ENCODE measurements at places on chromosomes 1 and 21.

- no peak for DNase-seq
These were observed 218.8 kb downstream of the NEGR1 start for GRCh38 chr1:72063364-72064044.

GRCh38 chr21:45943630-45944540 lies 37.7 kb upstream of the COL6A1 start:
- no peak for DNase-seq

DNA sequence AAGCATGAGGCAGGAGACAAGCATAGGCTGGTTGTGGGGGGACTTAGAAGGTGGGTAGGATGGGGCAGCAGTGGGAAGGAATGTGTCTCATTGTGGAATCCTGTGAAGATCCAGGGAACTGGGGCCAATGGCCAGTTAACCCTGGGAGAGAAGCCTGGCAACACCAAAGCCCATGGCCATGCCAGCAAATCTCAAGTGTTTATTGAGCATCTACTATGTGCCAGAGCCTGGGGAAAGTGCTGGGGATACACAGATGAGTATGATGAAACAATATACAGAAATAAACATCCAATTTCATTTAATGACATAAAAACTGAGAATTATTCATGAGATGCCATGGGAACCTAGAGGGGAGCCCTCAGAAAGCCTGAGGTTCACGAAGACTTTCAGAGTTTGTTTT lies 17.4 kb downstream of the LGR6 start:
- DNase-seq: no peak

DNA sequence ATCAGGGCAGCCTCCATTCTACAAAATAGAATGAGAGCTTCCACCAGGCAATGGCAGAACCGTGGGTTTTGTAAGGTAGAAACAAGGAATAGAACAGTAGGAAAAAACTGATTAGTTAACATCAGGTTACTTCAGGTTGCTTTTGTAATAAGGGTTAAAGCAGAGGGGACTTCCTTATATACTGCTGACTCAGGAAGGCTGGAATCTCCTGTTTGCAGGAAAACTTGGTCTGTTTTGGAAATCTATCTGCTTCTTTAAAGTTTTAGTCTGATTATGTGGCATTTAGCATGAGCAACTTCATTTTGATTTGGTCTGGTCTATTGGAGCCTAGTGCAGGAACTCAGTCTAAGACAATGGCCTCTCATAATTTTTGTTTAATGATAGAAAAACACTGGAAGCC lies 32.7 kb upstream of the RAB4A start:
- DNase-seq: no peak

GRCh38 chr1:177998696-177999631 lies 29.1 kb upstream of the SEC16B start:
- no peak for DNase-seq

GRCh38 chr1:34655206-34655874 lies 99.5 kb upstream of the GJB5 start:
- no peak for DNase-seq

GRCh38 chr1:207191061-207191460 lies 87.0 kb downstream of the C4BPA start:
- no peak for DNase-seq

- no peak for DNase-seq
These were observed 23.4 kb downstream of the LDLRAP1 start for GRCh38 chr1:25566730-25567341.

DNA sequence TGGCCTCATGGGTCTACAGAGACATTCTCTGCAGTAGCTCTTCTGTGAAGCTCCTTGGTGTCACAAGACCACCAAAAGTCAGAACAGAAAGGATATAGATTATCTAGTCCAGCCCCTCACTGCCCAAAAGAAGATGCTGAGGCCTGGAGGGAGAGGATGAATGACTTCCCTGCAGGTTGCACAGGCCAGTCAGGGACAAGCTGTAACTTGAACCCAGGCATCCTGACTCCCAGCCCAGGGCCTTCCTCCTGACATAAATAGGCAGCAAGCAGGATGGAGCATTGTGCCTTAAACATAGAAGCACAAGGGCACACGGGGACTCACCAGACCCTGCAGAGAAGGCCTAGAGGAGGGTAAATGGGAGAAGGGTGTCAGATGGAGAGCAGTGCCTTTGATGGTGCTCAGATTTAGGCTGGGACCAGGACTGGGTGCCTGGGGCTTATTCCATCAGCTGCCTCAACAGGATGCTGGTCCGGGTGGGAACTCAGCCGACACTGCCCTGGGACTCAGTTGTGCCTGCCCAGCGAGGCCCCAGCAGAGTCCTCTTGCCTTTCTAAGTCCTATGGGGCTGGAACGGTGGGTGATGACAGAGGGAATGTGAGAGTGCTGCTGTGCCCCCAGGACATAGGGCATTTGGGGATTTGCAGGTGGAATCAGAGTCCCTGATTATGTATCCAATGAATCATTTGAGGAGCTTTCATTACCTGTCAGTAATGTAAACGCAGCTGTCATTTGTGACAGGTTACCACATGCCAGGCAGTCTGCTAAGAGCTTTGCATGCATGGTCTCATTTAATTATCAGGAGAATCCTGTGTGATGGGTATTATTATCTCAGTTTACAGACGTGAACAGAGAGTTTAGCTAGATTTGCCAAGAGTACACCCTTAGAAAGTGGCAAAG lies 13.2 kb downstream of the S100A7A start:
- DNase-seq: peak; percentile 72

- no peak for DNase-seq
These were observed 89.2 kb downstream of the GPR88 start for GRCh38 chr1:100627054-100627716.

DNA sequence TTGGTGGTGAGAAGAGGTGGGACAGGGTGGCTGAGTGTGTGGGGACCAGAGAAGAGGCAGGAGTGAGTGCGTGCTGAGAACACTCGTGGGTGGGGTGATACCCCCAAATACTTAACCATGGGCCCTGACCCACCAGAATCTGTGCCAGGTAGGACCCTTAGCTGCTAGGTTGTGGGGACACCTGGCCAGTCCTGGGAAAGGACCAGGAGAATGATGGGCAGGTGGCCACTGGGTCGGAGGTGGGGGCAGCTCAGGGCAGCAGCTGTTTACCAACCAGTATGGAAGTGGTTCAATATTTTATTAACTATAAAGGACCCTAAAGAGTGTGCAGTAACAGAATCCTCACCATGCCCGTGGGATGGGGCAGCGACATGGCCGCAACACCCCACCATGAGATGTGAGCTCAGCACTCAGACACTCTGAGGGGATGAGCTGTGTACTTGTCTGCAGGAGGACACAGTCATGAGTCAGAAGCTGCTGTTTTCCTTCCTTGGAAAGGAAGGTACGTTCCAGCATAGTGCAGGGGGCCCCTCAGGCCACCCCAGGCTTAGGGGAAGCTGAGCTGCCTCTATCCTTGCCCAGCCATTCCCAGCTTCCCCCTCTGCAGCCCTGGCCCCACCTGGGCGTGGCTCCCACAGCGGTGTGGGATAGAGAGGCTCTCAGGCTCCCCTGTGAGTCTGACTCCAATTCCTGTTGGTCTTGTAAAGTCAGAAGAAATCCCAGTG lies 25.4 kb downstream of the TEX35 start:
- peak; percentile 85 for DNase-seq

DNA sequence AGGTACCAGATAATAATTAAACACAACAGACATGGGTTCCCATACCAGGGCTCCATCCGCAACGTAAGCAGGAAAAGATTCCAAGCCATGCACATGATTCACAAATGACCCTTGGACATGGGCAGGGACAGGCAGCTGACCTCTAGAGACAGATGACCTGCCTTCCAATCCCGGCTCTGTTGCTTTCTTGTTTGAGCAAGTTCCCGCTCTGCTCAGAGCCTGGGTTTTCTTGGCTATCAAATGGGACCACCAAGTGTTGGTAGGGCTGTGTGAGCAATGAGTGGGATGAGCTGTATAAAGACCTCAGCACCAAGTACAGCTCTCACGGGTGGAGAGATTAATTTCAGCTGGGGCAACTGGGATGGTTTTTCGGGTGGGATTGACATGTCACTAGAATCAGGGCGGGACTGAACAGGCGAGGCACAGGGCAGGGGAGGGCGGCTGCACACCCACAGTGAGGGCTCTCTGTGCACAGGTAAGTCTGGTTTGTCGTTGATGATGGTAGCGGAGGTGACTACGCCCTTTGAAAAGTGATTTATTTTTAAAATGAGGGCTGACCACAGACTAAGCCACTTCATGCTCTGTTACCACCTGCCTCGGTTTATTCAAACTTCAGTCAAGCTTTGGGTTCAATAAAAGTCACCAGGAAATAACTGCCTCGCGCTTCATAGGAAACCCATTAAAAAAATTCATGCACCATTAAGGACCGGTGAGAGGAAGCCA lies 57.5 kb upstream of the IFFO2 start:
- peak; percentile 87 for DNase-seq

GRCh38 chr1:7444363-7444762 lies 326.7 kb upstream of the VAMP3 start:
- DNase-seq: no peak
